Dorsolateral prefrontal cortex (tissue), 122 donors: ENCODE measurements at places on chromosomes 11 and 22.

- no peak for DNase-seq
Observed at GRCh38 chr11:75229466-75229865, 11.1 kb upstream of the TPBGL start.

DNA sequence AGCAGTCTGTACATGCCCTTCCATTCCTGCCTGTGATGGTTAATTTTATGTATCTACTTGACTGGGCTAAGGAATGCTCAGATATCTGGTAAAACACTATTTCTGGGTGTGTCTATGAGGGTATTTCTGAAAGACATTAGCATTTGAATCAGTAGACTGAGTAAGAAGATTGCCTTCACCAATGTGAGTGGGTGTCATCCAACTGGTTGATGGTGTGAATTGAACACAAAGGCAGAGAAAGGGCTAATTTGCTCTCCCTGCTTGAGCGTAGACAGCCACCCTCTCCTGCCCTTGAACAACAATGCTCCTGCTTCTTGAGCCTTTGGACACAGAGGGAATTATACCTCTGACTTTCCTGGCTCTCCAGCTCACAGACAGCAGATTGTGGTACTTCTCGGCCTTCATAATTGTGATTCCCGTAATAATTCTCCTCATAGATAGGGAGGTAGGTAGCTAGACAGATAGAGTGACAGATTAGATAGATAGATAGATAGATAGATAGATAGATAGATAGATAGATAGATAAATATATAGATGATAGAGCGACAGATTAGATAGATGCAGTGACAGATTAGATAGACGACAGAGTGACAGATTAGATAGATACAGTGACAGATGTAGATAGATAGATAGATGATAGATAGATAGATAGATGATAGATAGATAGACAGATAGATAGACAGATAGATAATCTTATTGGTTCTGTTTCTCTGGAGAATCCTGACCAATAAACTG, 370.6 kb downstream of the CADM1 start:
- no peak for DNase-seq

DNA sequence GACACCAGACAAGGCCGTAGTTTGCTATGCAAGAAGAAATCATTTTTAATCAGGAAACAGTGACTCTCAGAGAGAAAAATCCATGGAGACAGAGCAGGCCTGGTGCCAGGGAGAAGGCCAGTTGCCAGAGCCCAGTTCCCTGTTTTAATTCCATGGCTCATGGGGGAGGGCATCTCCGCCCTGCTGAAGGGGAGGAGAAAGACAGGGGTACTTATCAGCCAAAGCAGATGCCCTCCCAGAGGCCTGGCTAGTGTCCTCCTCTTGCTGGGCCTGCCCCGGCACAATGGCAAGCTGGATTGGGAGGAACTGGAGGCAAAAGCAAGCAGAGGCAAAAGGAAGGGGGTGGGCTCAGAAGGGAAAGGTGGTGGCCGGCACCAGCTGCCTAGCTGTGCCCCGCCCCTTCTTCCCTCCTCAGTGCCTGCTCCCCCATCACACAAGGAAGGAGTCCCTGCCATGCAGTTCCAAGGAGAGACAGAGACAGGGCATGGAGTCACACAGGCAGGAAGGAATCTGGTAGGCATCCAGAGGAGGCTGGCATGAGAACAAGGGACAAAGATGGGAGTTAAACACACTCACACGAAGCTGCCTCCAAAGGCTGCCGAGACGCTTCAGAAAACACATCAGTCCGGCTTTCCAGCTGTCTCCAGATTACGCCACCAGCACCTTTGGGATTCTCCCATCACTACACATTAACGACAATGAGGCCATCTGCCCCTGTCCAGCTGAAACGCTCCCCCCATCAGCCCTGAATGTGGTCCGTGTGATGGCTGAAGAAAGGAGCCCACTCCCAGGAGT, 591.8 kb downstream of the BUD13 start:
- DNase-seq = no peak

DNA sequence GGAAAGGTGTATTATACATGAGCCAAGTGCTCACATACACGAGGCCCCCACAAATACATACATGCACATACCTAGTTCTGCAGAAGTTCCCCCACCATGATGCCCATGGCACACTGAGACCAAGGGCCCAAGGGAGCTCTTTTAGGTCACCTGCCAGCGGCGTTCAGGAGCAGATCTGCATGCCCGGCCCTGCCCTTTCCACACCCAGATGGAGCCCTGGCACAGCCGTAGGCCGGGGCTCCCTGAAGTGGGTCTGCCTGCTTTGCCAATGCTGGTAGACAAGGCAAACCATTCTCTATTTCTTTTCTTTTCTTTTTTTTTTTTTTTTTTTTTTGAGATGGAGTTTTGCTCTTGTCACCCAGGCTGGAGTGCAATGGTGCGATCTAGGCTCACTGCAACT, 21.5 kb downstream of the NFAM1 start:
- no peak for DNase-seq

DNA sequence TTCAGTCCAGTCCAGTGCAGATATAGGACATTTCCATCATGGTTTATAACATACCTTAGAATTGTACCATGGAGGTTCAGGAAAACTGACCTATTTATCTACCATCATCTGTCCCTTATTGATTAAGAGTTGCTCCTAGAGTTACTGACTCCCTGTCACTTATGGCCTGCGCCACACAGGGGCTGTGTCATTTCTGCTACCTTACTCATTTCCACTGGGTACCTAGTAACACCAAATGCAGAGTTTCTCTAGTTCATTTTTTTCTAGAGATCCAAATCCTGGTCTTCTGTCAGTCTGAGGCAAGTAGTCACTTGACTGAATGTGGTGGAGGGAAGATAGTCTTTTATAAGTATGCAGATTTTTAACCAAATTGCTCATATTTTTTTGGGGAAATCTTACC, 59.2 kb downstream of the PDE3B start:
- no peak for DNase-seq

- DNase-seq = no peak
Observed at GRCh38 chr11:78299000-78299710, 110.4 kb downstream of the USP35 start.
